ENCODE measurements at places on chromosomes 11 and 22.
A peak's percentile ranks its signal among the peaks of the same experiment; 100 is the strongest.

DNA sequence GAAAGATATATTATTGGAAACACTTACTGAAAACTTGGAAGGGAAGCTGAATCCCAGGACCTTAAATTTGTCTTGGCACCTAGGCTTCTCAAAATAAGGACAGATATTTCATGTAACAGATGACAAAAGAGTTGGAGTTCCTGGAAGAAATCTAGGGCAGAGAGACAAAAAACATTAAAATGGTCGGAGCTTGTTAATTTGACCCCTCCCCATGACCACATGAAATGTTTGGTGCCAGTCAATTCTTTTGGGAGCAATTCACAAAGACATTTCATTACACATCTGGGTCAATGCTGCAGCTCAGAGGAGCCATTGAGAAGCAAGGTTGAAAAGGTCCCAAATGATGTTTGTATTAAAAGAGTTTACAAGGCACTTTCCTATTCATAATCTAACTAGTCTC lies 162.0 kb upstream of the GUCY1A2 start:
- DNase-seq = no peak

GRCh38 chr11:65636108-65637031 lies 1.5 kb upstream of the SIPA1 start:
- DNase-seq = no peak

GRCh38 chr11:10925149-10925926 lies 67.5 kb upstream of the ZBED5 start:
- no peak for DNase-seq

- peak; percentile 20 for DNase-seq
Observed at GRCh38 chr11:96014217-96014616, 90.3 kb upstream of the MTMR2 start.

DNA sequence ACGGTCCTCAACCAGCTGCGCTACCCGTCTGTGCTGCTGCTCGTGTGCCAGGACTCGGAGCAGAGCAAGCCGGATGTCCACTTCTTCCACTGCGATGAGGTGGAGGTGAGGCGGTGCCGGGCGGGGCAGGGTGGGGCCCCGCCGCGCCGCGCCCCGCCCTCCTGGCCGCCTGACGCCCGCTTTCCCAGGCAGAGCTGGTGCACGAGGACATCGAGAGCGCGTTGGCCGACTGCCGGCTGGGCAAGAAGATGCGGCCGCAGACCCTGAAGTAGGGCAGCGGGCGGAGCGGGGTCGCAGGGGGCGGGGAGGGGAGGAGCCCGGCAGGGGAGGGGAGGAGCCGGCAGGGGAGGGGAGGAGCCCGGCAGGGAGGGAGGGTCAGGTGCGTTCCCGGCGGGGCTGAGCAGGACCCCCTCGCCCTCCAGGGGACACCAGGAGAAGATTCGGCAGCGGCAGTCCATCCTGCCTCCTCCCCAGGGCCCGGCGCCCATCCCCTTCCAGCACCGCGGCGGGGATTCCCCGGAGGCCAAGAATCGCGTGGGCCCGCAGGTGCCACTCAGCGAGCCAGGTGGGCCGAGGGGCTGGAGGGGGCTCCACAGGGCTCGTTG lies 14.7 kb downstream of the EPS8L2 start:
- DNase-seq = peak; percentile 28

GRCh38 chr11:67635231-67635521 lies 4.4 kb downstream of the TBX10 start:
- no peak for DNase-seq

DNA sequence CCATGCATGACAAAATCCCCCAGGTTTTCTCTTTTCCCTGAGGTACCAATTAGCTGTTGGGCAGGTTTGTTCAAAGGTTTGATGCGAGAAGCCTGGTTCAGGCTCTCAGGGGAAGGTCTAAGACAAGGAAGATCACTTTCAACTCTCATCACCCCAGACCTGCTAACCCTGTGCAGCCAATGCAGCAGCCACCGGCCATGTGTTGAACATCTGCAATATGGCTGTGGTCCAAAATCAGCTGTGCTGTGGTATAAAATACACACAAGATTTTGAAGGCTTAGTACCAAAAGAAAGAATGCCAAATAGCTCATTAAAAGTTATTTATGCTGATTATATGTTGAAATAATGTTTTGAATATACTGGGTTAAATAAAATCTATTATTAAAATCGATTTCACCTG lies 58.5 kb downstream of the SMCO4 start:
- no peak for DNase-seq

- DNase-seq = no peak
Observed at GRCh38 chr11:98099371-98099770, 921.4 kb upstream of the CNTN5 start.

DNA sequence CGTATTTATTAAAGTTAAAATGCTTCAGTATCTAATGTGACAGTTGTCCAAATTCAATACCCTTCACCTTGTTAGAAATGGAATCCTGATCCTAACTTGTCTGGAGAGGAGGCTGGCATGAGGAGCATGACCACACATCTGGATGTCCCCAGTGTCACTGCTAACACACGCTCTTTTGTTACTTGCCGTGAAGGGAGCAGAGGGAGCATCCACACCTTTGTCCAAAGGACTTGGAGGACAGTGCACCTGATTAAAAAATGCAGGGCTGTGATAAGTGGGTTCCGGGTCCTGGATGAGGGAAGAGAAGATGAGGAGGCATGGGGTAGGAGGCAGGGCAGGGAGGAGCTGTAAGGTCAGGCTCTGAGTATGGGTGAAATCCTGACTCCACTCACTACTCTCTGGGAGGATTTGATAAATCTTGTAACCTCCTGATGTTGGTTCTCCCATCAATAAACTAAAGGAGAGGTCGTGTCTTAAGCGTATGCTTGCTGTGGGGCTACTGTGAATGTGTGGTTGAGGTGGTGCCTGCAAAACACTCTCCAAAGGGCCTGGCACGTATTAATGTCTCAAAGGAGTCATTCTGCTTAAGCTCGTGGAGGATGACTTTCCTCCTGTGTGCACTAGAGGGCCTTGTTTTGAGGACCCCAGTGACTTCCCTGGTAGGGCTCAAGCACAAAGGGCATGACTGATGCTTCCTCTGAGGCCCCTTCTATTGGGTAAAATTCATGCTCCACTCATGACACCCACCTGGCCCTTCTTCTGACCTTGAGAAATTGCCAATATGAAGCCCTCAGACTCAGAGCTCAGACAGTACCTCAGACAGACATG lies 16.8 kb upstream of the IGLL5 start:
- no peak for DNase-seq

DNA sequence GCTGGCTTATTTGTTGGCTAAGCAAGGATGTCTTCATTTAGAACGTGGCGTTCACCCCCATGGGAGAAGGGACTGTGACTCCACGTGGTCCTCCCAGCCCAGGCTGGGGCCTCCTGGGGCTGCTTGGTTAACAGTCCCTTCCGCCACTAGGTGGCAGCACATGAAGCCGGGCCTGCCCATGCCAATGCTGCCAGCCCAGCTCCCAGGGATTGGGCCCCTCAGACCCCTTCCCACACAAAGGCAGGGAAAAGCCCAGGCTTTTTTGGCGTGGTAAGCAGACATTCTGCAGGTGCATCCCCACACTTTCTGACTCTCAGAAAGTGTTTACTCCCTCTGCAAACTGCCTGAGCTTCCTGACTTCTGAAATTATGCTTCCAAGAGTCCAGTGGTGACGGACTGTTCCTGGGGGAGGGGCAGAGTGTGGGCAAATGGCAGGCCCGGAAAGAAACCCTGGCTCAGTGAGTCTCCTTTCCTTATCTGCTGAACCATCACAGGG lies 3.1 kb downstream of the CBX6 start:
- DNase-seq = peak; percentile 83

GRCh38 chr22:17232406-17232805 lies 13.2 kb upstream of the ADA2 start:
- DNase-seq = no peak

- no peak for DNase-seq
Observed at GRCh38 chr11:92324890-92325289, 100.3 kb downstream of the FAT3 start.

DNA sequence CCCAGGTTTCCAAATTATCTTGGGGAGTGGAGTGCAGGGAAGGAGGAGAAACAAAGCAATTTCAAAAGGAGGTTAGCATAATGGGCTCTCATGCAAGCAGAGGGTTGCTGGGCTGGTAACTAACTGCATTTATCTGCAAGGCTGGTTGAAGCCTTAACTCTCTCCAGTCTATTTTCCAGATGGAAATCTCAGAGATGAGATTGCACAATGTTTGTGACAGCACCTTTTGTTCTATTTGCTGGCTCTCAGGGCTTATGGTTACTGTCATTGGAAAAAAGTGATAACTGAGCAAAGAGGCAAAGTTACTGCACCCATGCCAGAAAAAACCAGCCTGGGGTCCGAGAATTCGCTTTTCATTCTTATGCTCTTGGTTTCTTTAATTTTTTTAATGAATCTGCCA lies 33.2 kb downstream of the ABCC8 start:
- no peak for DNase-seq
